HTR-8/SVneo (cell line): ENCODE measurements at places on chromosomes 1 and 21.
A peak's percentile ranks its signal among the peaks of the same experiment; 100 is the strongest.

GRCh38 chr1:82245345-82246014, 444.7 kb downstream of the ADGRL2 start:
- DNase-seq = no peak

GRCh38 chr1:205504311-205505075, at the start of gene CDK18:
CDK18 (plus strand) TSS chr1:205504669; CDS start chr1:205523168, 18,499 bp downstream.
- DNase-seq = peak; percentile 83

DNA sequence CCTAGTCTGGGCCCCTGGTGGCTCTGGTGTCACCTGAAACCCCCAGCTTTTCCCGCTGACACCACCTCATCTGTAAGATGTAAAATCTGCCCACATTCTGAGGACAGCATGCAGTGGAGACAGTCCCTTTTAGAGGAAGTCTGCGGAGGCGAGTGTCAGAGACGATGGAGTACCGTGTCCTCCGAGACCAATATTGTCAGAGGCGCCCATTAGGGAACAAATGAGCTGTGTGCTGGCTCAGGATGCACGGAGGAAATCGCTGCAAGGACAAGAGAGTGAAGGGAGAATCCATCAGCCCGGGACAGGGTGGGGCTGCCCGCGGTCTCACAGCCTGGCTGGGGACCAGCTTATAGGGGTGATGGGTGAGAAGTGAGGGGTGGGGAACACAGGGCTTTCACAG, 214.8 kb downstream of the MATN1 start:
- no peak for DNase-seq

DNA sequence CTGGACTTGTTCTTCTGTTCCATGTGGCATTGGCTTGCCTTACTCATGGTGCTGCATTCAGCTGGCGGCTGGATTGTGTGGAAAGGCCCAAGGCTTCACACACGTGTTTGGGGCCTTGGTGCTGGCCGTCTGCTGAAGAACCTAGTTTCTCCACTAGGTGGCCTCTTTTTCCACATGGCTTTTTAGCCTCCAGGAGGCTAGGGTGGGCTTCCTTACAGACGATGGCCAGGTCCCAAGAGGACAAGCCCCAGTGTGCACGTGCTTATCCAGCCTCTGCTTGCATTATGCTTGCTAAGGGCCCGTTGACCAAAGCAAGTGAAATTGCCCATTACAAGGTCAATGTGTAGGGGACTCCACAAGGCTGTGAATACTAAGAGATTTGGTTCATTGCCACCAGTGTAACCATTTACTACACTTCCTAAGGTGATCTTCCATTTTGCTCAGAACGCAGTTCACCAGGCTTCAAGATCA, 47.5 kb upstream of the FOXO6 start:
- DNase-seq = no peak

GRCh38 chr1:14810595-14811361, 212.3 kb downstream of the KAZN start:
- no peak for DNase-seq

DNA sequence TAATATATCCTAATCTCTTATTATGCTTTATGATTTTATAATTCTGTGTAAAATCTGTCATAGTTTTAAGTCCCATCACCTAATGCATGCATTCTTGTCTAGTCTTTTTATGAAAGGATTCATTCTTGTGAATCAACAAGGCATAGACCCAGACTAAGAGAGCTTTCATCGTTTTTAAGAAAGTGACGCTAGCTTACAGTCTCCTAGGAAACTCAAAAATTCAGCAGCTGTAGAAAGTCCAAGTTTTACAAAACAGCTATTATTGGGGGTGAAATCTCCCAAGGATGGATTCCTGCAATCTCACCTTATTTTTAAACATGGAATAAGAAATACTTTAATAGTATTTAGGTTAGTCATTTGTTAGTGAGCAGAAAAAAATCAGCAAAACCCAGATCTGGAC, 104.7 kb downstream of the NCAM2 start:
- no peak for DNase-seq

GRCh38 chr1:204920967-204921366, 50.3 kb downstream of the NFASC start:
- DNase-seq = no peak

- DNase-seq = no peak
These were observed 129.4 kb downstream of the COL11A1 start for GRCh38 chr1:102978874-102979273.

- DNase-seq = no peak
These were observed 37.1 kb upstream of the TRIM67 start for GRCh38 chr1:231124746-231125145.

DNA sequence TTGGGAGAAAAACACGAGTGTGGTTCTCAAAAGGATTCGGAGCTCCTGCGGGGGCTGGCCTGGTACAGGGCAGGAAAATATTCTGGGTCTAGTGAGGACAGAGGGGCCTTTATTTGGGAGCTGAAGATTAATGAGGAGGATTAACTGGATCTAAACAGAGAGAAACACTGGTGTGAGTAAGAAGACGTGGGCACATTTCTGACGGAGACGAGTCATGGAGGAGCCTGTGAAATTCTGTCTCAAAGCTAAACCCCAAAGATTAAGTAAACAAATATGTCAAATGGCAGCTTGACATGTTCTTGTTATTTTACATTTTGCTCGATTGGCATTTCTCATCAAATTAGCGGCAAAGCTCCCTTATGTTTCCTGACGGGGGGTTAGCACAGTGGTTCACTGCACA, 12.8 kb downstream of the PROK1 start:
- DNase-seq = no peak

DNA sequence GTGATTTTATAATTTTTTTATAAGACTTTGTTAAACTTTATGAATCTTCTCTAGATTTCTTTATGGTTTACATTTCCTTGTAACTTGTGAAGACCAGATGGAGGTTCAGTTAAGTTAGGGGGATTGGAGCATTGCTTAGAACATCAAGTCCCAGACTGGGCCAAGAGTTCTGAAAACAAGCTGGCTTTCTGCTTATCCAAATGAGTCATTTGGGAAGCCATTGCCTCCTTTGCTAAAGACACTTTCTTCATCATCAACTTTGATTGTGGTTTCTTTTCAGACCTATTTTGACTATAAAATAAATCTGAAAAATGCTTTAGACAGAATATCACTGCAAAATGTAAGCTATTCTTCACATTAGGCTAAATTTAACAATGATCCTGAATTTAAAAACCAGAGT, 446.8 kb downstream of the USP25 start:
- DNase-seq = no peak

GRCh38 chr1:192538407-192539296, 36.9 kb upstream of the RGS1 start:
- DNase-seq = no peak

- DNase-seq = peak; percentile 15
These were observed 98.5 kb downstream of the LMX1A start for GRCh38 chr1:165257969-165258459.

DNA sequence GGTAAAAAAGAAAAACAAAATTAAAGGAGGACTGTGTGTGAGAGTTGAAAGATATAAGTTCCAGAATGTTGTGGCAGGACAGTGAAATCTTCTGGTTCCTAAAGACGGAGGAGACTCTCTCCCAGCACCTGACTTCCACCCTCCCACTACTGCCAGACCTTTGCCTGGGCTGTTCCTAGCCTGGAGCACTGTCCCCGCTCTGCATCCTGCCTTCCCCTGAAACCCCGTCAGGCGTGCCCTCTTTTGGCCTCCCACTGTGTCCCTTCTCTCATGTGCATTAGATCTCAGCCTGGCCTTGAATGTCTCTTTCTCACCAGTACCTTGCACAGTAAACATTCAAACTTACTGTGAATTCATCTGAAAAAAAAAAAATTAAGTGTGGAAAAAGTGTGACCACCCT, 74.1 kb downstream of the VPS26C start:
- DNase-seq = no peak

DNA sequence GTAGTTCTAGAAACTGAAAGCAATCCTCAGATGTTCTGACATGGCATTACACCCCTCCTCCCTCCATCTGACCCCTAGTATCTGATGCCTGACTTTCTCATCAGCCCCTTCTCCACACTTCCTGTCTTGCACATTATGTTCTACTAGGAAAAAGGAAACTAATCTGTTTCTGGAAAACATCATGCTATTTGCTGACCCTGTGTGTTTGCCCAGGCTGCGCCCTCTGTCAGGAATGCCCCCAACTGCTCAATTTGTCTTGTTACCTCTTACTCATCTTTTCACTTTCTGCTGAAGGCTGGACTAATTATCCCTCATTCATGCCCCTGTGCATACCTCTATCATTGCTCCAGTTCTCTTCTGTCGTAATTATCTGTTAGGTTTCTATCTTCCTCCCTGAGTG, 37.5 kb upstream of the DAB1 start:
- DNase-seq = no peak

DNA sequence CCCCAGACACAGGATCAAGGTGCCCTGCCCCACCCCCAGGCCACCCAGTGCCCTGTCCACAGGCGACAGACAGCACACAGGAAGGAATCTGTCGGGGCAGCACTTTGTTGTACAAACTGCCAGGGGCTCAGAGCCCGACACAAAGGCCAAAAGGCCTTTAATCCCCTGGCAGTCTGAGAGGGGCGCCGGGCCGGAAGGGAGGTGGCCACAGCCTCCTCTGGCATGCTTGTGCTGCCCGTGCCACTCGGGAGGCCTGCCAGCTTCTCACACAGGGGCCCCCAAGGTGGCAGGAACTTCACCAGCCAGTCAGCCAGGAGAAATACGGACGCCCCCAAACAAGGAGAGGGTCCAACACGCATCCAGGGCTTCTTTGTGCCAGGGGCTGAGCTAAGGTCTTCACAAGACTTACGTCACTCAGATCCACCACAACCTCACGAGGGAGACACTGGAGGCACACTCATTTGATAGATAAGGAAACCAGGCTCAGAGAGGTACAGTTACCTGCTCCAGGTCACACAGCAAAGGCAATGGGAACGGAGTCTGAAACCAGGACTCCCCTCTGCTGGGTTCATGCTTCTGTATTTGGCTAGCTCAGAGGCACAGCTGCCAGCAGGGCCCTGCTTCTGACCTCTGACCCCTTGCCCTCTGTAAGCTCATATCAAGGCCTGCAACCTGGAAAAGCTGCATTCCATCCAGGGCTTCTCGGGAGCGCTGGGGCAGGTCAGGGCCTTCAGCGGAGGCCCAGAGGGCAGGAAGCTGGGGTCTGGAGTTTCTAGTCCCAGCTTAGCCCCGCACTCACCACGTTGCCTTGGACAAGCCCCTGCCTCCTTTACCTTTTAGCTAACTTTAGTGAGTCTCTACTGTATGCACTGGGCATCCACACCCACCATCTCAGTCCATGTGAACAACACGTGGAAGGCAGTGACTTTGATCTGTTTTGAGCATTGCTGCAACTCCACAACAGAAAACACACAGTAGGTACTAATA, 34.8 kb downstream of the HSPG2 start:
- no peak for DNase-seq

DNA sequence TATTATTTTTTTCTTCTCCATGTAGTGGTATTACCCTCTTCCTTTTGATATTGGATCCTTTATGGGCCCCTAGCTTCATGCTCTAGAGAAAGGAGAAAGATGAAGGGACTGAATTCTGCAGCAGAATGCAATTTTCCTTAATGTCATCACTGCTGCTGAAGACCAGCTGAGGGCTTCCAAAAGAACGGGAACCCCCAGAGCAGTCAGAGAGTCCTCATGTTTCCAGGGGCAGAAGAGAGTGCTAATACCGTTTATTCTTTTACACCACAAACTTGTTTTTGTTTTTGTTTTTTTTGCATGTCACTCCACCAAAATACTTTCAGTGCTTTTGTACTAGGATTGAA, 21.1 kb upstream of the TBX15 start:
- DNase-seq = no peak

DNA sequence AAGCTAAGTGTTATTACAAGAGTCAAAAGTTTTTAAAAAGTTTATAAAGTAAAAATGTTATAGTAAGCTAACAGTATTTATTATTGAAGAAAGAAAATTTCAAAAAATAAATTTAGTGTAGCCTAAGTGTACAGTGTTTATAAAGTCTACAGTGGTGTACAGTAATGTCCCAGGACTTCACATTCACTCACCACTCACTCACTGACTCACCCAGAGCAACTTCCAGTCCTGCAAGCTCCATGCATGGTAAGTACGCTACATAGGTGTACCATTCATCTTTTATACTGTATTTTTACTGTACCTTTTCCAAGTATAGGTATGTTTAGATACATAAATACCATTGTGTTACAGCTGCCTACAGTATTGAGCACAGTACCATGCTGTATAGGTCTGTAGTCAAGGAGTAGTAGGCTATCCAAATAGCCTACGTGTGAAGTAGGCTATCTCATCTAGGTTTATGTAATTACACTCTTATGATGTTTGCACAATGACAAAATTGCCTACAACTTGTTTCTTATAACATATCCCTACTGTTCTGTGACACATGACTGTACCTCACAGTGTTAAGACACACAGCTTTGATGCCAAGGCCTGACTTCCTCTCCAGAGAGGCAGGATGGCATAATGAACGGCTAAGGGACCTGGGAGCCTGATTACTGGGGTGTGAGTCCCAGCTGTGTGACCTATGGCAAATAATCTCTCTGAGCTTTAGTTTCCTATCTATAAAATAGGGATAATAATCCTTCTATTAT, 12.7 kb downstream of the DHCR24 start:
- no peak for DNase-seq

DNA sequence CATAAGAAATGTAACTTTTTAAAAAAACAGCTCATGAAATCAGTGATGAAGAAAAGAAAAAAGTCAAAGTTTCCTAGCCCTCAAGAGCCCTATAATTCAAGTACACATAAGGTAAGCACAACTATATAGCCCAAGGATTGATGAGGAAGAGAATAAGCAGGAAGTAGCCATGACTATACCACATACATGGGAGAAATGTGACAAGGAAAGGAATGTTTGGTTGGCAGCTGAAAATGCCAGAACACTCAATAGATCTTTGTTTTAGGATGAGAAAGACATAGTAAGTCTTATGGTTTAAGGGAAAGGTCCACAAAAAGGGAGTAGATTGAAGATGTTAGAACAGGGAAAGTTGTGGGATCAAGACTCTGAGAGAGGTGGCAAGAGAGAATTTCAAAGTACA, 5.7 kb downstream of the DOCK7 start:
- DNase-seq = no peak

DNA sequence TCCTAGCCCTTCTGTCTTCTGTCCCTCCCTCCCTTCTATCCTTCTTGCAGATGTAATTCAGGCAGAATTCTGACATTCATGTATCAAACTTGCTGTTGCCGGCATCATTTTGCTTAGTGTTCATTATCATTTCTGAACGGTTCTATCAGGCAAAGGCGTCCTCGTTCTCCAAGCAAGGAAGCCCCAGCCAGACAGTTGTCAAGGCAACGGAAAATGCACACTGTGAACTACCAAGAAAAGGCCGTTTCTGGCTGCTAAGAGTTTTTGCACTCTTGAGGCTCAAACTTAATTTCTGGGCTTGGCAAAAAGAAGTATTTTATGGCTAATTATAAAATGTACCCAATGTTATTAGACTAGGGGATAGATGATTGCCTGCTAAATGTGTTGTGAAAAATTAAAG, 164.7 kb upstream of the KCNJ15 start:
- DNase-seq = no peak

GRCh38 chr1:92623187-92623778, 136.6 kb upstream of the GFI1 start:
- DNase-seq = no peak

- DNase-seq = no peak
These were observed 49.6 kb downstream of the KCNK2 start for GRCh38 chr1:215132156-215132555.
